Stimulated activated CD4-positive, alpha-beta T cell treated with anti-CD3 and anti-CD28 coated beads, Interleukin-4, amount 100 ng/mL, for 1 hour (primary cell): ENCODE measurements at places on chromosomes 12 and 14.

GRCh38 chr14:105085766-105086165, 20.5 kb upstream of the GPR132 start:
- DNase-seq = no peak

DNA sequence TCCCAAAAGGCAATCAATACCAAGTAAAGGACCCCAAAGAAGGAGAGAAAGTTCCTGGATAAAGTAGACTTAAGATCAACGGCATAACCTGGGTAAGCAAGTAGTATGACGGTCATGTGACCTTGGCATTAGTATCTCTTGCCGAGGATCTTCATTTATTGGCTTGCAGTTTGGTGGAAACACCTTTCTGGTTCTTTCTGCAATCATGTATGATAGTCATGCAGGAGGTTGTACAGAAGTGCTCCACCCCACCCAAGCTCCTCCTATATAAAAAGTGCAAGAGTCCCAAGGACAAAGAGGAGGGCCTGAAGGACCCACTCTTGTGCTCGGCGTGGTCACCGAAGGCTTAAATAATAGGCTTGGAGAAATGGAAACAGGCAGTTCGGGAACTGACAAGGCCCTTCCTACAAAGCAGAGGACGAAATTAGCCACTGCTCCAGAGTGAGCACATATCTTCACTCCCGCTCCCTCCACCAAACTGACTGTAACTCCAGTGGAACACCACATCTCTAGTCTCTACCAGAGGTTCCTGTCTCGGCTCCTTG, 750 bp downstream of the CS start:
- DNase-seq = peak; percentile 27

- DNase-seq = no peak
Observed at GRCh38 chr12:57341275-57341990, 89.4 kb downstream of the R3HDM2 start.

DNA sequence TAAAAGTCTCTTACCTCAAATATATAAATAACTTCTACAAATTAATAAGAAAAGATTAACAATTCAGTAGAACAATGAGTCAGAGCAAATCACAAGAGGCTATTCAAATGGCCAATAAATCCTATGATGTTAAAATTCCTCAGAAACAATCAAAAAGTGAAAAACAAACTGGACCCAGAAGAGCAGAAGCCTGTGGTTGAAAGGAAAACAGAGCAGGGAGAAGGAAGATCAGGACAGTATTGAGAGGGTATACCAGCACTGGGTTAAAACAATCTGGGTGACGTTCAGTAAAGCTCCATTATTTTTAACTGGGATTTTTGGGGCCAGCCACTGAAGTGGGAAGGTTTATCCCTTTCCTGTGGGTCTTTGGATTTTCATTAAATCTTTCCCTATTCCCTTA, 39.7 kb upstream of the PCED1B start:
- no peak for DNase-seq

GRCh38 chr12:25859976-25860375, 98.5 kb upstream of the RASSF8 start:
- no peak for DNase-seq

GRCh38 chr14:97442363-97442762, 645.2 kb downstream of the VRK1 start:
- no peak for DNase-seq

DNA sequence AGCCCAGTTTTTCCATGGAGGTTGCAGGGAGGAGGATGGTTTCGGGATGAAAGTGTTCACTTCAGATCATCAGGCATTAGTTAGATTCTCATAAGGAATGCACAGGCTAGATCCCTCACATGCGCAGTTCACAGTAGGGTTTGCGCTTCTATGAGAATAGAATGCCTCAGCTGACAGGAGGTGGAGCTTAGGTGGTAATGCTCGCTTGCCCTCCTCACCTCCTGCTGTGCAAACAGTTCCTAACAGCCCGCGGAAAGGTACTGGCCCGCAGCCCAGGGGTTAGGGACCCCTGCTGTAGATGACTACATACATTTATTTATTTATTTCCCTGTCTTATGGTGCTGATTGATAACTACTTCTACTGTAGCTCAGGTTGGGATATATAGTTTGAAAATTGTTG, 93.2 kb downstream of the FBXO33 start:
- DNase-seq = no peak

DNA sequence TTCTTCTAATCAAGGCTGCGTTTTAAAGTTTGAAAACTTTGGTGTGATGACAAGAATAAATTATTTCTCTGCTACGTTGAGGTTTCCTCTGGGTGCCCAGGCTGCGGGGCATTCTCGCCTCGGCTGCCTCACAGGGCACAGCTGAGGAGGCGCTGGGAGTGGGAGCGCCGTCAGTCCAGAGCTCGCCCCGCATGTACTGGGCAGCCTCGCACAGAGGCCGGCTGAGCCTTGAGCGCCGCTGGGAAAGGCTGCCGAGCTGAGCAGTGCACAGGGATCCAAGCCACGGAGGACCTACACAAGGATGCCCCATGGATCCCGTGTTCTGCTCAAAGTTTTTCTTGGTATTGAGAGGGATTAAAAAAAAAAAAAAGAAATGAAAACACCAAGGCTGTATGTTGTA, 11.6 kb downstream of the RFX4 start:
- no peak for DNase-seq

DNA sequence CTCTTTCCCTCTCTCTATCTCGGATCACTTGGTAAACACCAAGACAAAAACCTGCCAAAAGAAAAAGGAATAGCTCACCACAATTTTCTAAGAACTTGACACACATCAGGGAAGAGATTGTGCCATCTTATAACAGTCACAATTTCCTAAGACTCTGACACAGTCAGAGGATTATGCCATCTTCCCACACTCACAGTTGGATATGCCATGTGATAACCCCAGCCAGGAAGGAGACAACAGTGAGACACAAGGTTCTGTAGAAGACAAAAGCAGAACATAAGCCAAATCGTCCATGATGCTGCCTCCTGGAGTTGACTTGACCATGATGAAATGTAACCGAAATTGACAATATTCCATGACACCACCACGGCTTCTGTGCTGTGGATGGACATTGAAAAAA, 2.8 kb upstream of the CLEC9A start:
- no peak for DNase-seq

- no peak for DNase-seq
Observed at GRCh38 chr14:106347291-106347778, 821.0 kb downstream of the TMEM121 start.

DNA sequence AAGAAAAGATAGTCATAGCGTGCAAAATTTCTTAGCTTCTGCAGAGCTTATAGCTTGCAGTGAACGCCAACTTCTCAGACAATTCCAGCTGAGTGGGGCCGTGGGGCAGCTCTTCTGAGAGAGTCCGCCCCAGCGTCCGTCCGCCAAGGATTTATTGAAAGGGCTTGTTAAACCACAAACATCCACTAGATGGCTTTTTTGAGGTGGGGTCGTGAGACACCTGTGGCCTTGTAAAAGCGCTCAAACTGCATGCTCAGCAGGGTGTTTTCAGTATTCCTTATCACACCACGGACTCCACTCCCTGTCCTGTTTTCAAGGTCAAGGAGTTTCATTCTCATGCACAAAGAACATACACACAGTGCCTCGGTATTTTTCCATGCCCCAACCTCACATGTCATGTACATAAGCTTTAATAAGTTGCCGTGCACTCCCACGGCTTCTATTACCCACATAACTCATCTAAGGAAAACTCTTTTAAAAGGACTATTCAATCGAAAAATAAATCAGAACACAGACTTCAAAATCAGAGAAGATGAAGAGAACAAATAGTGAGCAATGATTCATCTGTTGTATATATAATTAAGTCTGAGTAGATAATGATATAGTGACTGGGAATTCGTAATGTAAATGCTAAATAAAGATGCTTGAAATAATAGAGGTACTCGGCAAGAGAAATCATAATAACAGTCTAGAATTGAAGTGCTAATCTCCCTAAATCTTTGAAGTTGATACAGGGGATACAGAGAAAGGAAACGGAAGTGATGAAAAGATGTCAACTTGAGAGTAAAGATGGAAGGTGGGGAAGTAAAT, 46.7 kb downstream of the WBP11 start:
- no peak for DNase-seq

DNA sequence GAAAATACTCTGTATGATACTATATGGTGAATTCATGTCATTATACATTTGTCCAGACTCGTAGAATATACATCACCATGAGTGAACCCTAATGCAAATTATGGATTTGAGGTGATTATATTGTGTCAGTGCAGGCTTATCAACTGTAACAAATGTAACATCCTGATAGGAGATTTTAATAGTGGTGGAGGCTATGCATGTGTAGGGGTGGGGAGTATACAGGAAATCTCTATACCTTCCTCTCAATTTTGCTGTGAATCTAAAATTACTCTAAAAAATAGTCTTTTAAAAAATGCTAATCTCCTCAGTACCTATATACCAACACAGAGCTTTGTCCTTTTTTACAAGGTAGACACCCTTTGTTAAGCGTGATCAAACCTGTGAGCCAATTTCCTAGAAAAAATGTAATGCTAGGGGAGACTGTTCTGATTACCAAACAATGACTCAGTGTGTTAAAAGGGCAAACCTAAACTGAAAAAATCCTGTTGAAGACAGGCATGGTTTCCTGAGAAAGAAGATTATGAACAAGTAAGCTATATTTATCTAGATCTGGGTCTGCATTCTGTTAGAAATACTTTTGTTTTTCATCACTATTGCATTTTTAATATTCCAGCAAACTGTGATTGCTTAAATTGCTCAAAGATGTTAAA, 170.9 kb downstream of the DUSP6 start:
- no peak for DNase-seq

- no peak for DNase-seq
Observed at GRCh38 chr12:45969084-45969483, 21.3 kb downstream of the SCAF11 start.

- DNase-seq = no peak
Observed at GRCh38 chr12:89138048-89138852, 214.1 kb downstream of the DUSP6 start.

GRCh38 chr12:105190530-105190929, 45.4 kb downstream of the APPL2 start:
- DNase-seq = no peak

- DNase-seq = no peak
Observed at GRCh38 chr12:94170690-94171594, 22.6 kb downstream of the PLXNC1 start.

DNA sequence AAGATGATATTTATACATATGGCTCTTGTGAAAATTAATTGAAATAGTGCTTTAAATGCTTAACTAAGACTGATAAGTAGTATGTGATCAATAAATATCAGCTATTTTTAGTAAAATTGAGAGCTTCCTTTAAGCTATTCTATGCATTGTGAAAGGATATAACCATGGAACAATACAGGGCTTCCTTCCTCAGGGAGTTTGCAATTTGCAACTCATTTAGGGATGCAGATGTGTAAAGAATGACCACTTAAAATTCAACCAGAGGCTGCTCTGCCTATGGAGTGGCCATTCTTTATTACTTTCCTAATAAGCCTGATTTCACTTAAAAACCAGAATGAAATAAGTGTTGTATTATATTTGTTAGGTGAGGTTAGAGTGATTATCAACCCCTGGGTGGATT, 103.2 kb upstream of the PRICKLE1 start:
- no peak for DNase-seq

GRCh38 chr12:98399532-98399931, 115.9 kb upstream of the TMPO start:
- DNase-seq = peak; percentile 64

GRCh38 chr14:60815371-60815770, 80.8 kb downstream of the MNAT1 start:
- DNase-seq = no peak

GRCh38 chr12:3614806-3615466, 123.9 kb downstream of the PRMT8 start:
- no peak for DNase-seq

GRCh38 chr12:50195832-50196231, 28.7 kb upstream of the CERS5 start:
- no peak for DNase-seq

GRCh38 chr12:54404061-54405004, 14.7 kb downstream of the ITGA5 start:
- peak; percentile 56 for DNase-seq

- no peak for DNase-seq
Observed at GRCh38 chr14:45181329-45181728, 45.6 kb downstream of the FANCM start.

DNA sequence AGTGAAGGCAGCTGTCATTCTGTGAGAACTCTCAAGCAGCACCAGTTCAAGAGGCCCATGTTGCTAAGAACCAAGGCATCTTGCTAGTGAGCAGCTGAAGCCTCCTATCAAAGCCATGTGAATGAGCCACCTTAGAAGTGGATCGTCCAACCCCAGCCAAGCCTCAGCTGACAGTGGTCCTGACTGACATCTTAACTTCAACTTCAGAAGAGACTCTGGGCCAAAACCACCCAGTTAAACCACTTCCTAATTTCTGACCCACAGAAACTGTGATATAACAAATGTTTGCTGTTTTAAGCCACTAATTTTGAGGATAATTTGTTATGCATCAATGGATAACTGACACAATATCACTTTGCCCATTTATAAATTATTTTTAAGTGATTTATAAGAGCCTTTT, 256.0 kb downstream of the RPAP3 start:
- no peak for DNase-seq

- no peak for DNase-seq
Observed at GRCh38 chr14:38873941-38874612, 229.0 kb downstream of the SEC23A start.

GRCh38 chr12:65534238-65534841, 255.9 kb downstream of the MSRB3 start:
- DNase-seq = no peak

DNA sequence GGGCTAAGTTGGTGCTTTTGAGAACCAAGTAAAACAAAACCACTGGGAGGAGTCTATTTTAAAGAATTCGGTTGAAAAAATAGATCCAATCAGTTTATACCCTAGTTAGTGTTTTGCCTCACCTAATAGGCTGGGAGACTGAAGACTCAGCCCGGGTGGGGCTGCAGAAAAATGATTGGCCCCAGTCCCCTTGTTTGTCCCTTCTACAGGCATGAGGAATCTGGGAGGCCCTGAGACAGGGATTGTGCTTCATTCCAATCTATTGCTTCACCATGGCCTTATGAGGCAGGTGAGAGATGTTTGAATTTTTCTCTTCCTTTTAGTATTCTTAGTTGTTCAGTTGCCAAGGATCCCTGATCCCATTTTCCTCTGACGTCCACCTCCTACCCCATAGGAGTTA, 1.8 kb upstream of the RAB5B start:
- no peak for DNase-seq

DNA sequence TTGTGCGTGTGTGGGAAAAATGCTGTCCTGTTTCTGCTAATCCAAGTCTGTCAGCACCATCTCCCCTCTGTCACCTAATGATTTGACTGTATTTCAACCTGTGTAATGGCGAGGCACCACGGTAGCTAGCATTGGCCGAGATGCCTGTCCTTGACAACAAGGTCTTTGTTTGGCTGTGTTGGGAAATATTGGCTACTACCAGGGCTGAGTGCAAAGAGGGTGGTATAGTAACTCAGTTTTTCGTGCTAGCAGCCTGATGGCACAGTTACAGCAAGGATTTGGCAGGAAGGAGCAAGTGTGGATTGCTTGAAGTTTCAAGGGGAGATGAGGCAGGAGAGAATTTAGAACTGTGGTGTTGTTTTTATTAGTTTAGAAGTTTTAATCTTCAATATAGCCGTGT, 440.3 kb upstream of the RGS6 start:
- no peak for DNase-seq
